Activated CD4-positive, alpha-beta T cell treated with anti-CD3 and anti-CD28 coated beads, Interleukin-2, amount 10 ng/mL, durations not matched to agents 7 days and 5 days (primary cell): ENCODE measurements at places on chromosomes 5 and 9.

- DNase-seq, result no peak
Measured at GRCh38 chr9:33032292-33032691, 7.2 kb downstream of the DNAJA1 start.

DNA sequence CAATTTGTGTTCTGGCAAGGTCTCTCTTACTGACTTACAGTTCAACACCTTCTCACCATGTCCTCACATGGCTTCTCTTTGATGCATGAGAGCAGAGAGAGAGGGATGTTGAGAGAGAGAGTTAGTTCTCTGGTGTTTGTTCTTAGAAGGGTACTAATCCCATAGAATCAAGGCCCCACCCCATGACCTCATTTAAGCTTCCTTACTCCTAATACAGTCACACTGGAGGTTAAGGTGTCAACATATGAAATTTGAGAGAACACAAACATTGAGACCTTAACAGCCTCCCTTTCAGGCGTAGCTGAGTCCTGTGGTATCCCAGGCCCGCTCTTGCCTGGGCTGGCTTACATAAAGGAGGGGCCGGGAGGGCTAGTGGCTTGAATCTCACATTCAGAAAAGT, 10.6 kb upstream of the SEMA6A start:
- no peak for DNase-seq

GRCh38 chr9:95719354-95719753, 156.1 kb upstream of the ERCC6L2 start:
- no peak for DNase-seq

GRCh38 chr9:109507421-109507838, 9.3 kb upstream of the PTPN3 start:
- DNase-seq, result no peak

- no peak for DNase-seq
Measured at GRCh38 chr5:58675341-58675740, 92.5 kb downstream of the RAB3C start.

DNA sequence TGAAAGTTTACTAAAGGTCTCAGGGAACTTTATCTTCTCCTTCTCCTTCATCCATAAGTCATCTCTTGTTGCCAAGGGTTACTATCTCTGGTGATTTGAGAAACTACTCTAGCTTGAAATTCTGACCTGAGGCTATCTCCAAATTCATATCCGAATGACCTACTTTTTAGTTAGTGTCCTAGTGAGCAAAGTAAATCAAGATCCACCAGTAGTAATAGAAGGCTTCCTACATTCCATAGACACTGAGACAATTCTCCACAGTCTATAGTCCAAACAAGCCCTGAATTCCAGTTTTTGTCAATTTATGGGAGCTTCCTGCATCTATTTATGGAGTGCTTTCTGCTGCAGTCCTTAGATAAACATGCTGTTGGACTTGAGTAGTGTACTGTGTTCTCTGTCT, 5.0 kb downstream of the IL7R start:
- no peak for DNase-seq

DNA sequence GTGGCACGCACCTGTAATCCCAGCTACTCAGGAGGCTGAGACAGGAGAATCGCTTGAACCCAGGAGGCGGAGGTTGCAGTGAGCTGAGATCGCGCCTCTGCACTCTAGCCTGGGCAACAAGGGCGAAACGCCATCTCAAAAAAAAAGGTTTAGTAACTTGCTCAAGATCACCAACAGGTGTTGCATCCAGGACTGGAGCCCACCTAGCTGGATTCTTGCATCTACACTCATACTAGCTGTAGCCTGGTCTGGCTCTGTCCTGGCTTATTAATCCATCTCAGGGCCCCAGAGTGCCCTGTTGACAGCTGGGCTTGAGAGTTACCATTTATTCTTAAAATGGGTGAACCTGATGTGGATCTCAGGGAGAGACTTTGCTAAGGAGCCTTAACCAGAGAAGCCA, 7.5 kb downstream of the WWC1 start:
- DNase-seq, result no peak

- DNase-seq, result no peak
Measured at GRCh38 chr5:179314606-179315355, 30.5 kb downstream of the ADAMTS2 start.

GRCh38 chr5:83914662-83915418, 194.2 kb upstream of the HAPLN1 start:
- DNase-seq, result no peak

GRCh38 chr9:121582641-121583040, 68.8 kb upstream of the DAB2IP start:
- DNase-seq, result no peak

DNA sequence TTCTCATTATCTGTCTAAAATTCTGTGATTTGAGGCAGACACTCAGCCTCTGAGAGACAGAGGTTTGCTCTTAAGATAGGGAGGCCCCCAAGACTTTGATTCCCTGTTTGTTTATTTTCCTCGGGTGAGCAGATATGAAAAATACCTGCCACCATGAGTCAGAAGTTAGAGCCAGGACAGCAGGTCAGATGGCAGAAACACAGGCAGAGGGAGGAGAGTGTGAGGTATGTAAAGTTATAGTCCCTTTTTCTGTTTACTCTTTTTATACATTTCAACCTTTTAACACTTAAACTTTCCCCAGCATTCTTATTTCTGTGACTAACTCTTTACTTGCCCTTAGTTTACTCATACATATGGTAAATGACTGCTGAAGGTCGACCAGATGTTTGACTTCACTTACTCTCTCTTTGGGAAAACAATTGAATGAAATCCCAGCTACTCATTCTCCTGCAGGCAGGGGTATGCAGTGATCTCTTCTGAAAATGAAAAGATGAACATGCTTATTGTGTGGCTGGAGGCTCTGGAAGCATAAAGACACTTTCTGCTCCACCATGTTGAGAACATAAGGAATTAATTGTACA, 383.8 kb downstream of the NTRK2 start:
- DNase-seq, result no peak

DNA sequence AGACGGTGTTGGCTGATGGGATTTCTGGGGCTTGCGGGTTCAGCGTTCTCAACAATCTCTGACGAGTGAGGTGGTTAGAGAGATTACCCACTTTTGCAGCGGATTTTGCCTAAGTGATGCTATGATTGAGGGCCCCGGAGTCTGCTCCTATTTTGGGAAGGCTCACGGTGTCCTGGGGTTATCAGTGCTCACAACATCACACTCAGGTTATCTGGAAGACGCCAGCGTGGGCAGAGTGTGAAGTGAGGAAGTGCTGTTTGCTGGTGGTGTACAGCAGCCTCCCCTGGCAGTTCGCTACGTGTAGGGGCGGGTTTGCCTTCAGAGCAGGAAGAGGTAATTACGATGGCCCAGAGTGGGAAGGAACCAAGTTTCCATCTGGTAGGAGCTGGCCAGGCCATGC, 341.2 kb upstream of the IRX2 start:
- no peak for DNase-seq

GRCh38 chr5:111262153-111262552, 38.0 kb downstream of the CAMK4 start:
- no peak for DNase-seq

GRCh38 chr5:150148117-150148927, 7.3 kb downstream of the PDGFRB start:
- no peak for DNase-seq

DNA sequence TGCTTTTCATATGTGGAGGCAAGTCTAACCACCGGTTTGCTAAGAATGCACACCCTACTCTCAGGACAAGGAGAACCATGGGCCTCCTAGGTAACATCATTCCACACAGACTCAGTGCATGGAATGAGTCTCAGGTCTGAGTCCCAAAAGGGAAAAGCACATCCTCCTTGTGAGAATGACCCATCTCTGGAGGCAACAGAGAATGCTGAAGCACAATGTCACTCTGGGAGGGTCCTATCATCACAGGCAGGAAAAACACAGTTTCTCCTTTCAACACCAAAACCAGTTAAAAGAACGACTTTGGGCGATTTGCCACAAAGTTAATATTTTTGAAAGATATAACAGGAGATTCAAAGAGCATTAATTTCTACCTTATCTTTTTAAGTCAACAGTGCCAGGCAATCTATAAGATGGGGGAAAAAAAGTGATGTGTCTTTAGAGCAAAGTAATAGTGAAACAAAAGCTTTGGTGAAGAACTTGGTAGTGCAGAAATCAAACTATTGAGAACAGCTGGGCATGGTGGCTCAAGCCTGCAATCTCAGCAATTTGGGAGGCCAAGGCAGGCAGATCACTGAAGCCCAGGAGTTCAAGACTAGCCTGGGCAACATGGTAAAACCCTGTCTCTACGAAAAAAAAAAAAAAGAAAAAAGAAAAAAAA, 97.3 kb downstream of the OXCT1 start:
- no peak for DNase-seq

GRCh38 chr5:72452515-72453245, 54.5 kb downstream of the ZNF366 start:
- no peak for DNase-seq

DNA sequence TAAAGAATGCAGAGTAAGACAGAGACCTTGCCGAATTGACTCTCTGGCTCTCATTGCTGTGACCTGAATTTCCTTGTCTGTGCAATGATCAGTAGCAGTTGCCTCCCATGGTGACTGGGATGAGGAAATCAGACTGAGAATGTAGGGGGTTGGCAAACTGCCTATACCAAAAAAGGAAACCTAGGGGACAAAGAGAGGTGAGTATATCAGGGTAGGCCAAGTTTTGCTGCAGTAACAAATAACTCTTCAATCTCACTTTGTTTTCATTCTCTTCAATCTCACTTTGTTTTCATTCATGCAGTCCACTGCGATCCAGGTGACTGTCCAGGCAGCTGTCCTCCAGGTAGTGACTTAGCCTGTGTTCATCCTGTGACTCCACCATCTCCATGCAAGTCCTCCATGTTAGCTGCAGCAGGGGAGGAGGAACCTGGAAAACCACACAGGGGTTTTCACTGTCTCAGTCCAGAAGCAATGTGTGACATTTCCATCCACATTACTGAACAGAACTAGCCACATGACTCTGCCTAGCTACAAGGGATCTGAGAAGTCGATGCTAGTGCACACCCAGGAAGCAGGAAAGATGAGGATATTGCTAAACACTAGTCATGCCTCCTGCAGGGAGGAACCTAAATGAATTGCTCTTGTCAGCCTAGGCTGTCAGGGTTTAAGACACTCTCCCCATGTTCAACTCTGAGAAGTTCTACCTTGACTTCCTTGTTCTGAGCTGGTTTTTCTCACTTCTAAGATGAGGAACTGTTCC, 26.0 kb downstream of the TMEM174 start:
- no peak for DNase-seq

- no peak for DNase-seq
Measured at GRCh38 chr9:121819428-121820231, 168.2 kb downstream of the DAB2IP start.

- no peak for DNase-seq
Measured at GRCh38 chr5:114391321-114391720, 29.5 kb downstream of the KCNN2 start.

DNA sequence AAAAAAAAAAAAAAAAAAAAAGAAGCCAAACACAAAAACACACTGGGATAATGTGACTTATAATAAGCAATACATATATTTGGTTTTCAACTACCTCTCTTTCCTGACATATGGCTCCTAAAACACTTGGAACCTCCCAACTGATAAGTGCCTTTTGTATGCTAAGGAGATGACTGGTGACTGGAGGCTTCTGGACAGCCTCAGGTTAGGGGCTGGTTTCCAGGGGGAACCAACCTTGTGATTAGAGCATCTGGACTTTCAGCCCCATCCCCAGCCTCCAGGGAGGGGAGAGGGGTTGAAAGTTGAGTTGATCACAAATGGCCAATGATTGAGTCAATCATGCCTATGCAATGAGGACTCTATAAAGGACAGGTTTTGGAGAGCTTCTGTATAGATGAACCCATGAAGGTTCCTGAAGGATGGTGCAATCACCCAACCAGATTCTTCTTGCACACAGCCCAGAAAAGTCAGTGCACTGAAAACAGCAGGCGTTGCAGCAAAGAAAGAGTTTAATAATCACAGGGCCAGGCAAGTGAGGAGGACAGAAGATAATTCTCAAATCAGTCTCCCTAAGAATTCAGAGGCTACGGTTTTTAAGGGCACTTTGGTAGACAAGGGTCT, 276.7 kb downstream of the AUH start:
- no peak for DNase-seq

DNA sequence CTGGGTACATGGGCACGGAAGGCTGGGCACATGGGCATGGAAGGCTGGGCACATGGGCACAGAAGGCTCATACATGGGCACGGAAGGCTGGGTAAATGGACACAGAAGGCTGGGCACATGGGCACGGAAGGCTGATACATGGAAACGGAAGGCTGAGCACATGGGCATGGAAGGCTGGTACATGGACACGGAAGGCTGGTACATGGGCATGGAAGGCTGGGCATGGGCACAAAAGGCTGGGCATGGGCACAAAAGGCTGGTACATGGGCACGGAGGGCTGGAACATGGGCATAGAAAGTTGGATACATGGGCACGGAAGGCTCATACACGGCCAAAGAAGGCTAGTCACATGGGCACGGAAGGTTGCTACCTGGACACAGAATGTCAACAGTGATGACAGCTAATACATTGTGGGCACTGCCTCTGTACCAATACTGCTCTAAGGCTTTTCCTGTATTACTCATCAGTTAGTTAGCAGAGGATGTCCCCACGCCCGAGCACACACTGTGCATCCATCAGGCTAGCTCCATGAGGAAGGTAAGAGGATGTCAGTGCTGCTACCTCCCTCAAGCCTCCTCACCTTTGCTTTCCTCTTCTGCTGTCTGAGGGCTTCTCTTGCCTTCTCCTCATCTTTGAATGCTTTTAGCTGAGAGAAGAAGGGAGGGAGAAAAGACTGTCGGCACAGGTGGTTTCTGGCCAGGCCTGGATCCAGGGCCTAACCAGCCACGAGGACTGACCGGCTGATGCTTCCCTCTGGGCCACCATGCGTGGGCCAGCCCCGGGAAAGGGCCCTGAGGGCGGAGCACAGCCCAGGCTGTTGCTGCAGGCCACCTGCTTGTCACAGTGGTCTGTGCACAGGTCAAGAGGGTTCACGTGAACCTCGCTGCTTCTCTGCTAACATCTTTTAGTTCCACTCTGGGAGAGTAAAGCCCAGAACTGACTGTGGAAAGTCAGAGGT, 14.3 kb downstream of the GPX3 start:
- no peak for DNase-seq

DNA sequence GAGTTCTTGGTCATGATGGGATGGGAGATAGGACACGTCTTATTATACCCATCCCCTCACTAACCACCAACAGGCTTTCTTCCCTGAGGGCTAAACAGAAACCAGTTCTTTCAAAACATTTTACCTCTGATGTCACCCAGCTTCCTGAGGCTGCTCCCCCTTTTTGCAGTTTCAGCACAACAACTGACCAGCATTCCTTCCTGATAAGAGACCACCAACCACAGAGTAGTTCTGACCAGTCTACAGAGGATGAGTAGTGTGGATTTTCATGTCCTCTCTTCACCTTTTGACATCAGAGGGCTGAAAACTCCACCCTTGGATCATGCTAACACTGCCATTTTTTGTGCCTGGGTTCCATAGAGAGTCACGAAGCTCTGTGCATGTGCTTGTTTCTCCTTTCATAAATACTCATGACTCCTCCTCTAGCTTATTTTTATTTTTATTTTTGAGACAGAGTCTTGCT, 82.6 kb downstream of the OSTF1 start:
- DNase-seq, result no peak
